ENCODE measurements at places on chromosomes 1 and 21.
A peak's percentile ranks its signal among the peaks of the same experiment; 100 is the strongest.

DNA sequence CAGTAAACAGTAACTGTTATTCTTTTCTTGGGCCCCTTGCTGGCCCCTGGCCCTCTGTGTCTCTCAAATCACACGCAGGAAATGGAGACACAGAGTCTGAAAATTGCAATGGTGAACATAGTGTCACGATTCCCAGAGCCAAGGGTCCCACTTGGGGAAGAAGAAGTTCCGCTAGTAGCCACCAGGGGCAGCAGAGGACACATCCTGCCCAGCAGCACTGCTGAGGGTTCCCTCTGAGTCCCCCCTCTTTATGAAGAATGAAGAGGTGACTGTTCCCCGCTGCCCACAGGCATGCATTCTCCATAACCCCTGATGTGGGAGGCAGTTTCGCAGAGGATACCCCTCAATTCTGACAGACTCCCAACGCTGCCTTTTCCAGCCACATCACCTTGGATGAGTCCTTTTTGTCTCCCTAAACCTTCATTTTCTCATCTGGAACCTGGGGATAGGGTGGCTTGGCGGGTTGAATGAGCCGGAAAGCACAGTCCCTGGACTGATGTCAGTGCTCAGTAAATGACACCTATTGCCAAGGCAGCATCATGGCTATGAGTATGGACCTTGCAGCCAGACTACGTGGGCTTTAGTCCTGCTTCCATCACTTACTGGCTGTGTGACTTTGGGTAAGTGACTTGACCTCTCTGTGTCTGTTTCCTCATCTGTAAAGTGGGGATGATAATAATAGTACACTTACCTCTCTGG, 238.0 kb upstream of the TMEM51 start:
- DNase-seq, result peak; percentile 68

DNA sequence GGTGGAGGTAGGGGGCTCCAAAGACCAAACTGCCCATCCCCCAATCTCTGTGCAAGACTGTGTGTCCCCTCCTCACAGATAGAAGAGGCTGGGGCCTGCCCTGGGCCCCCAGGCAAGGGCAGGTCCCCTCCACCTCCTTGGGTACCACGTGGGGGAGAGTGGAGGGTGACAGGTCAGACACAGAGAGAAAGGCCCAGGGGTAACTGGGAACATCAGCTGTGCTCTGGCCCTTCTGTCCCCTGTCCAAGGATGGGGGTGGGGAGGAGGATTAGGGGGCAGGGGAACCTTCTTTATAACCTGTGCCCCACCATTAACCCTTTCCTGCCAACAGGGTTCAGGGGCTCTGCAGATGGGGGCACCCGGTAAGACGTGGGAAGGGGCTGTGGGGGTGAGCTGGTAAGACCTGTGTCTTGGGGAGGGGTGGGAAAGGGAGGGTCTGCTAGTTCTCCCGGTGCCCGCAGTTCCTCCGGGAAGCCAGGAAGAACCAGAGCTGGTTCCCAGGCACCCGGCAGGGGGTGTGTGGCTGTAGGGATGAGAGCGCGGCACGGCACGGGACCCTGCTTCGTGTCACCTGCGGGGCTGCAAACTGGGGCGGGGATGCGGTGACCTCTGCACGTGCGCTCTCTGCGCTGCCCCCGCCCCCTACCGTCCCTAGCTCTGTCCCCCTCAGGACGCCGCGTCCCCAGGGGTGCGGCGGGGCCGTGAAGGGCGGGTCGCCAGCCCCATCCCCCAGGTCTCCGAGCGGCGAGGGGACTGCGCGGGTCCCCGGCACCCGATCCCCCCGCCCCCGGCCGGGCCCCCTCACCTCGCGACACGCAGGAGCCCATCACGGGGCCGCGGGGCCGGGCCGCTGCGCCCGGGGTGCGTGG, 601 bp downstream of the FAM131C start:
- peak; percentile 30 for DNase-seq

GRCh38 chr1:203320591-203321272, 15.4 kb downstream of the BTG2 start:
- DNase-seq, result peak; percentile 55

GRCh38 chr1:116586741-116587143, 15.9 kb upstream of the CD58 start:
- peak; percentile 74 for DNase-seq

DNA sequence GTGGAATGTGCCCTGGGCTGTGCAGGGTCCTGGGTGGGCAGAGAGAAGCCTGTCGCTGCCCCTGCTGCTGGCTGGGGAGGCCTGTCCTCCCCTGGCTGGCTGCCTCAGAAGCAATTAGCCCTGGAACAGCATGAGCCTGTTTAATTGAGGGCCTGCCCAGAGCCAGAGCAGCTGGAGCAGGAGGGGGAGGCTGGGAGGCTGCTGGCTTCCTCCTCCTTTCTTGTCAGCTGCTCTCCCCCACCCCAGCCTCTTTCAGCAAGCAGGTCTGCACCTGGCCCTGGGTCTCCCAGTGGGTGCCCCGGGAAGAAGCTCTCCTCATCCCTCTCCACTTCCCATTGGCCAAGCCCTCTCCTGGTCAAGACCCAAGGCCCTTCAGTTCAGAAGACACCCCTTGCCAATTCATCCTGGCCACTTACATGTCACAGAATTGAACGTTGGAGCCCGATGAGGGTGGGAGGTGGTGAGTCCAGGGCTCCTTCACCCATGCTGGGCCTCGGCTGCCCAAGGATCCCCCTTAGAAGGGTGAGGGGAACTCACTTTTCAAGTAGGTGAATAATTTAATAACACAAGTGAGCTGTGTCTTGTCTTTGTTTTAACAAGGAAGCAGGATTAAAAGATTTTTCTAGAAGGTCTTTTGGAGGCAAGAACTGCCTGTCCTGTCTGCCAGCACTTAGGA, 13.2 kb downstream of the AMPD2 start:
- DNase-seq, result no peak

DNA sequence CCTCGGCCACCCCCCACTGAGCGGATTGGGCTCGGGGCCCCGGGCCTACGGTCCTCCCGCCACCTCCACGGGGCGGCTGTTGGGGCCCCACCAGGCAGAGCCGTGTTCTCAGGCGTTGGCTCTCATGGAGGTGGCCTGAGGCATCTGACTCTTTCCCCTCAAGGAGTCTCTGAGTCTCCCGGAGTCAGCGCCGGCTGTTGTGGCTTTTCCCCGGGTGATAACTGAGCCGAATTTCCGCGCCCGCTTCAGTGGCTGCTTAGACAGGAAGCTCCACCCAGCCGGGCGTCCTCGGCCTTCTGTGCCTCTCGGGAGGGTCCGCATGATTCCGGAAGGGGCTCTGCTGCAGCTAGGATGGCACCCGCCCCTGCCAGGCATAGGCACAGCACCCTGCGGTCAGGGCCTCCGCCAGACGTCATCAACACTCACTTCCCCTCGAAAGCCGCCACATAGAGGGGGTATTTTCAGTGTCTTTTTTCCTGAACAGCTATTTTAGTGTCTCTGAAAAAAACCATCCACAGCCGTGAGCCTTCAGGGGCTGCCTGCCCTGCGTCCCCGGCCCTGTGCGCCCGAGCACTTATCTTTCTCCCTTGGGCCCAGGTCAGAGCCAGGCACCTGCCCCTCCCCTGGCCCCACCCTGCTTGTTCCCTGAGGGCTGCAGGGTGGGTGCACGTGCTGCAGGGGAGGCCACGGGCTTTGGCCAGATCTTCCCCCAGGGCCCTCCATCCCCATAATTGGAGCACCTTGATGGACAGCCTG, 72.9 kb downstream of the SKI start:
- no peak for DNase-seq

GRCh38 chr1:160567858-160568682, 11.2 kb downstream of the CD84 start:
- no peak for DNase-seq

DNA sequence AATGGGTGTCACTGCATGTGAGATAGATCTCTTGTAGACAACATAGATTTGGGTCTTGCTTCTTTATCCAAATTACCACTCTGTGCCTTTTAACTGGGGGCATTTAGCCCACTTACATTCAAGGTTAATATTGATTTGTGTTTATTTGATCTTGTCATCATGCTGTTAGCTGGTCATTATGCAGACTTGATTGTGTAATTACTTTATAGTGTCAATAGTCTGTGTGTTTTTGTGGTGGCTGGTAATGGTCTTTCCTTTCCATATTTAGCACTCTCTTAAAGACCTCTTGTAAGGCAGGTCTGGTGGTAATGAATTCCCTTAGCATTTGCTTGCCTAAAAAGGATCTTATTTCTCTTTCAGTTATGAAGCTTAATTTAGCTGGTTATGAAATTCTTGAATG, 29.6 kb downstream of the ZNF691 start:
- no peak for DNase-seq

- DNase-seq, result no peak
Observed at GRCh38 chr1:15045123-15045522, 108.4 kb upstream of the TMEM51 start.

- DNase-seq, result peak; percentile 51
Observed at GRCh38 chr1:94235189-94236012, 2.0 kb downstream of the ARHGAP29 start.

GRCh38 chr1:209630383-209631225, 21.6 kb downstream of the LAMB3 start:
- DNase-seq, result no peak

GRCh38 chr1:94979131-94979530, 52.2 kb upstream of the CNN3 start:
- no peak for DNase-seq

GRCh38 chr1:239835946-239836440, 255.7 kb upstream of the FMN2 start:
- DNase-seq, result no peak

- DNase-seq, result no peak
Observed at GRCh38 chr1:200954434-200954833, 59.7 kb downstream of the INAVA start.

DNA sequence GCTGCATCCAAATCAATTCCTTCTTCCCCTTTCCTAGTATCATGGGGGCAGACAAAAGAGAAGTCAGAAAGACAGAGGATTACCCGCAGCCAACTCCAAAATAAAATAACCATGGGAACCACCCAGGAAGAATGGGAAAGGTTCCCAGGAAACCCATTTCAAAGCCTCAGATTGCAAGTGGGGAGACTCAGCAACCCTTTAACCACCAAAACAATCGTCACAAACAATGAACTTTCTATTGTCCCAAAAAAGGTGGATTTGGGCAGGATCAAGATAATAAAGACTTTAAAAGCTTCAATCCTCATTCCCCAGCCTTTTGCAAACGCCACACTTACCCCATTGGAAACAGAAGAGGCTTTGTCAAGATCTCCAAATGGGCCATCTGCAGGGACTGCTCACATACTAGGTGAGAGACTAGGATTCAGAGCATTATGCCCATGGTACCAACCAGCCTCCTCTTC, 5.1 kb downstream of the TIAM1 start:
- no peak for DNase-seq

DNA sequence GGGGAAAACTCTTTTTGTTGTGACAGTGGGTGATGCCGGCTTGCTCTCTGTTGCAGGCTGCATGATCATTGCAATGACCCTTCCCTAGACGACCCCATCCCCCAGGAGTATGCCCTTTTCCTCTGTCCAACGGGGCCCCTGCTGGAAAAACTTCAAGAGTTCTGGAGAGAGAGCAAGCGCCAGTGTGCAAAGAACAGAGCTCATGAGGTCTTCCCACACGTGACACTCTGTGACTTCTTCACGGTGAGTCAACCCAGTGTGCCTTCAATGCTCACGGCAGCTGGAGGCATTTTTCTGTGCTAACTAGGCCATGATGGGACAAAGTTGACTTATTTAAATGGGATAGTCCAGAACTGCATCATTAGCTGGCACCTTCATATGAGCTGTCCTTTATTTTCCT, 5.7 kb downstream of the UBASH3A start:
- DNase-seq, result no peak

- no peak for DNase-seq
Observed at GRCh38 chr1:212759683-212760082, 31.9 kb downstream of the NSL1 start.

All from adipocyte (in vitro differentiated cells).